ENCODE measurements at places on chromosomes 7 and 10.

DNA sequence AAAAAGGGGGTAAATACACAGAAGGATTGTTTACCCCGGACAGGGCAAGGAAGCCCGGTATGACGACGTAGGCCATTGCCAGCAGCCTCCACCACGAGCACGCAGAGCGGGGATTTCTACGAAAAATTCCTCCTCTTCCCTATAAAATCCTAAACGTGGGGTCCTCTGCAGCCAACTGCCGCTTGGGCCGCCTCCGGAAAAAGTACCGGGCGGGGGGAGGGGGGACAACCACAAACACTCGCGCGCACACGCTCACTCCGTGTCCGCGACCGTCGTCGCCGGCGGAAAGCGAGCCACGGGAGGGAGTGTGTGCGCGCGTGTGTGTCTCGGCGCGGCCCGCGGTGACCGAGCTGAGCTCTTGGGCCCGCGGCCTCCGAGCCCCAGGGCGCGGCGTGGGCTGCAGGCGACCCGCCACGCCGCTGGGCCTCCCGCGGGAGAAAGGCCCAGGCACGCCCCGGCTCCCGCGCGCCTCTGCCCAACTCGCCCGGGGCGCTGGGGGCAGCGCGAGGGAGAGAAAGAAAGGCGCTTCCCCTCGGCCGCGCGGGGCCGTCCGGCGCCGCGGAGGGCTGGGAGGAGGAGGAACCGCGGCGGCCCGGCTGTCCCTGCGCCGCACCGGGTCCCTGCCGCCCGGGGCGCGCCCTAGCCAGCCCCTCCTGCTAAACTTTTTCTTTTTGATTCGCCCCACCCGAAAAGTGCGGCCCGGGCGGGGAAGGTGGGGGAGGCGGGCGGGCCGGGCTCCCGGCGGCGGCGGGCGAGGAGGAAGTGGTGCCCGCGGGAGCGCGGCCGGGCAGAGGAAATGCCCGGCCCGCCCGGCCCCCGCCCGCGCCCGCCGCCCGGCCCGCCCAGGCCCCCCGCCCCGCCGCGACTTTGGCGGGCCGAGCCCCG is 1.5 kb downstream of the CTBP2 start:
- peak; percentile 58 for DNase-seq

DNA sequence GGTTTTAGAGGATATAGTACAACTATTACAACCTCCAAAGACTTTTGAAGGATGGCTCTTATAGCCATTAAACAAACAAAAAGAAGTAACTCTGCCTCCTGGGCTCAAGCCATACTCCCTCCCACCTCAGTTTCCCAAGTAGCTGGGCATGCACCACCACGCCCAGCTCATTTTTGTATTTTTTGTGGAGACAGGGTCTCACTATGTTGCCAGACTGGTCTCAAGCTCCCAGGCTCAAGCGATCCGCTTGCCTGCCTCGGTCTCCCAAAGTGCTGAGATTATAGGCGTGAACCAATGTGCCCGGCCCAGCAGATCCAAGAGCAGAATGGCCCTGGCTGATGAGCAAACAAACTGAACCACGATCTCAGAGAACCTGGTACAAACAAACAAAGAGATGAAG is 16.0 kb downstream of the NANOS1 start:
- no peak for DNase-seq

- DNase-seq = no peak
Measured at GRCh38 chr7:7276161-7276560, 93.8 kb downstream of the C1GALT1 start.

DNA sequence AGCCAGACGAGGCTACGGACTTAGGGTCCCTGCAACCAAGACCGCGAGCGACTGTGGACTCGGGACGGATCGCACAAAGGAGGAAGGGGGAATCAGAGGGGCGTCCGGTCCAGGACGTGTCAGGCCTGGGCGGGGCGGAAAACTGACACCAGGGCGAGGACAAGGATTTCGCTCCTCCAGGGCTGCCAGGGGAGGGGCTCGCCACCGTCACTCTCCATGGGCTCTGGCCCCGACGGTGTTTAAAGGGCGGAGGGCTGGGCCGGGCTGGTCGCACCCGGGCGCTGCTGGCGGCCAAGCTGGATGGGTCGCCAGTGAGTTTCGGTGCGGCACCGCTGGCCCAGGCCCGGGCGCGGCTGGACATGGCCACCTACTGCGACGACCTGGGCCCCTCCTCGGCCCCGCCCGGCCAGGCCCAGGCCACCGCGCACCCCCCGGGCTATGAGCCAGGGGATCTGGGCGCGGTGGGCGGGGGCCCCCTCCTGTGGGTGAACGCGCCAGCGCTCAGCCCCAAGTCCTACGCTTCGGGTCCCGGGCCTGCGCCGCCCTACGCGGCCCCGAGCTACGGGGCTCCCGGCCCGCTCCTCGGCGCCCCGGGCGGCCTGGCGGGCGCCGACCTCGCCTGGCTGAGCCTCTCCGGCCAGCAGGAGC is at the start of gene FOXI2:
TSS of gene FOXI2 (plus strand) at position 271 of the 648 bp plus-strand sequence. CDS start at position 360, 89 bp downstream.
- DNase-seq = no peak

- DNase-seq = no peak
Measured at GRCh38 chr10:44814929-44815328, 96.2 kb upstream of the TMEM72 start.

DNA sequence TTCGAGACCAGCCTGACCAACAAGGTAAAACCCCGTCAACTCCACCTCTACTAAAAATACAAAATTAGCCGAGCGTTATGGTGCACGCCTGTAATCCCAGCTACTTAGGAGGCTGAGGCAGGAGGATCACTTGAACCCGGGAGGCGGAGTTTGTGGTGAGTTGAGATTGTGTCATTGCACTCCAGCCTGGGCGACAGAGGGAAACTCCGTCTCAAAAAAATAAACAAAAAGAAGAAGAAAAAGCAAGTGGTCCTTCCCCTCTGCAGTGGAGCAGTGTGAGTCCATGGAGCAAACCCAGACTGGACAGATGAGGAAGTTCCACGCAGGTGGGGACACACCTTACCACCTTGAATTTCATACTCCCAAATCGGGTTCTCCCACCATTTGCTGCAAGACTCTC is 13.1 kb upstream of the SERPINE1 start:
- no peak for DNase-seq

- DNase-seq = no peak
Measured at GRCh38 chr10:31883397-31883796, 45.2 kb downstream of the ARHGAP12 start.

DNA sequence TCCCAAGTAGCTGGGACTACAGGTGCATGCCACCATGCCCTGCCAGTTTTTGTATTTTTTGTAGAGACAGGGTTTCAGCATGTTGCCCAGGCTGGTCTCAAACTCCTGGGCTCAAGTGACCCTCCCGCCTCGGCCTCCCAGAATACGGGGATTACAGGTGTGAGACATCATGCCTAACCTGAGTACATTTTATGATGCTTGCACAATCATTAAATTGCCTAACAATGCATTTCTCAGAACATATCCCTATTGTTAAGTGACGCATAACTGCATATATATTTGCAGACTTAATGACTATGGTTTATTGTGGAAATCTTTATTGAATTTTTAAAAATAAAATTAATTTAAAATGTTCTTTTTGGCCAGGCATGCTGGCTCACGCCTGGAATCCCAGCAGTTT is 30.7 kb downstream of the INA start:
- DNase-seq = no peak

- no peak for DNase-seq
Measured at GRCh38 chr7:148050492-148051158, 539.9 kb upstream of the C7orf33 start.

DNA sequence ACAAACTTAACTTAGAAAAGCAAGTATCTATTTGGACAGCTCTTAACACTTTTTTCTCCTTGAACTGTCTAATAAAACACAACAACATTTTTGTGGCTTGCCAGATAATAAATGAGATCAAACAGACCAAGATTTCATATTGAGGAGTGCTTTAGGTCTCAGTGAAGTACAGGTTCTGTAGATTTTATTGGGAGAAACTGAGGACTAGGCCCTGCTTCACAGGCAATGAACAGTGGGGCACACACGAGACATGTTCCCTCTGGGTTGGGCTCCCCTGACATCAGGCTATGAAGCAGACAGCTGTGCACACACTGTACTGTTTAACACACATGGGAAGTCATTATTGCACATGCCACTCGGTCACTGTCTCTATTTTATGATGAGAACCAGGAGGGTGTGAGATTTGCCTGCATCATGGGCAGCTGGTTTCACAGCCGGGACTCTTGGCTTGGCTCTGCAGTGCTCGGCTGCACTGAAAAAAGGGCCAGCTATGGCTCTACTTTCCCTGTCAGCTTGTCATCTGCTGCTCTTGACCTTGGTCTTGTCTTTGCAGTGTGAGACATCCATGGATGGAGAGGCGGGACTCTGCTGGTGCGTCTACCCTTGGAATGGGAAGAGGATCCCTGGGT is 4.2 kb downstream of the IGFBP1 start:
- DNase-seq = no peak

DNA sequence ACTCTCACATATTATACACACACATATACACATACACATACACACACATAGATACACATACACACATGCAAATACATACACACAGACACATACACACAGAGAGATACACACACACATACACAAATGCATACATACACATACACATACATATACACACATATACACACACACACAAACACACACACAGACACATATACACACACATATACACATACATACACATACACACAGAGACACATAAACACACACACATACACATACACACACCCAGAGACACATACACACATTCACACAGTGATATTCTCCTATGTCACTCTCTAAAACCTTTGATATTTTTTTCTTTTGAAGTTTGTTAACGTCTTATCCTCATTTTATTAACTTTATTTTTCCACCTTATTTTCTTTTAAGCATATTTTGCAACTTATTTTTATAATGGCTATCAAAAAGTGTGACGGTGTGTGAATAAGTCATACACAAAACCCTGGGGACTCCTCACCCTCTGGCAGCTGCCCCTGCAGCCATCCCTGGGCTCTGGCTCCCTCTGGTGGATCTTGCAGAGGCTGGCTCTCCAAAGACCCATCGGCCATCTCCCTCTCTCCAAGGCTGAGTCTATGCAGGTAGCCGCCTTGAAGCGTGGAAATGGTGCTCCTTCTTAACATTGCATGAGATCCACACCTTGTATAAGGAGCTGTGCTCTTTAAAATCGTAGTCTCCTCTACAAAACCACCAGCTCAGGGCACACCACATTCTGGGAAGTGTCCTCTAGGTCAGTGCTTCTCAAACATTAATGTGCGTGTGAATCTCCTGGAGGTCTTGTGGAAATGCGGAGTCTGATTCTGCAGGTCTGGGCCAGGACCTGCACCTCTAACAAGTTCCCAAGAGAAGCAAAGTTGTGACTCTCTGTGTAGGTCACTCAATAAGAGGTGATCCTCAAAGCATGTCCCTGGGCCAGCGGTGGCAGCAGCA is 4.1 kb upstream of the C10orf120 start:
- DNase-seq = peak; percentile 81

- DNase-seq = no peak
Measured at GRCh38 chr7:93910076-93910994, 4.0 kb downstream of the GNGT1 start.

GRCh38 chr10:124318076-124318475 is 100.6 kb downstream of the OAT start:
- no peak for DNase-seq

DNA sequence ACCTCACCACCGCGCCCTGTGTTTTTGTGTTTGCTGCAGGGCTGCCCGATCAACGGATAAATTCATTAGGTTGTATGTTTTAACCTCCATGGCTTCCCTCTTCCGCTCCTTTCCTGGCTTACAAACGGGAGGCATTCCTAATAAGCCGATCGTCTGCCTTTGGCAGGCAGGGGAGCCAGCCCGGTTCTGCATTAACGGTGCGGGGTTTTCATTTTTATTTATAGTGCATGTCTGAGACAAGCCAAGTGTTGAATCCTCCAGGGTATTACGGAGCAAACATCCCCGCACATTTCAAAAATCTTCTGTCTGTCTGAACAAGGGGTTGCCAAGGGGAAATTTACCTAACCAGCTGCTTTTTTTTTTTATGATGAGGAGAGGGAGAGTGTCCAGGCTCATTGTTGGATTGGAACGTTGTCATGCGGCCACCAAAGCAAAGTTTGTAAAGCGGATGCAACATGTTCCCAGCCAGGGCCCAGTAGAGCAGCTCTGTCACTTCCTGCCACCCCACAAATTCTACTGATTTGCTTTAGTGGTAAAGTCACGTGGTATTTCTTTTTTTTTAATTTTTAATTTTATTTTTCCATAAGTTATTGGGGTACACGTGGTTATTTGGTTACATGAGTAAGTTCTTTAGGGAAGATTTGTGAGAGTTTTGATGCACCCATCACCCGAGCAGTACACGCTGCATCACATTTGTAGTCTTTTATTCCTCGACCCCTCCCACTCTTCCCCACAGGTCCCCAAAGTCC is 92.3 kb upstream of the BAIAP2L1 start:
- no peak for DNase-seq

DNA sequence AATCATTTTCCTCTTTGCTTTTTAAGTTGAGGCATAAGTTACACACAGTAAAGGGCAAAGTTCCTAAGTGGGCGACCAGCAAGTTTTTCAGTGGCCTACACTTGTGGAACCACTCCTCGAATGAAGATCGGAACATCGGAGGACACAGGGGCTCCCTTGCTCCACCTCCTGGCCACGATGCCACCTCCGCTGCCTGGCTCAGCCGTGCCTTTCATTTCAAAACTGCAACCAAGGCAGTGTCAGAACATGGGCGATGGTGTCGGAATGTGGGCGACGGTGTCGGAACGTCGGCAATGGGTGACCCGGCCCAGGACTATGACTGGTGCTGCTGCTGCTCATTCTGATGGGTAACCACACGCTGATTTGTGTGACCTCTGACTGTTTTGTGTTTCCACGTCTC is 9.6 kb upstream of the VIPR2 start:
- no peak for DNase-seq

- DNase-seq = no peak
Measured at GRCh38 chr10:123996302-123996701, 97.1 kb downstream of the CHST15 start.

DNA sequence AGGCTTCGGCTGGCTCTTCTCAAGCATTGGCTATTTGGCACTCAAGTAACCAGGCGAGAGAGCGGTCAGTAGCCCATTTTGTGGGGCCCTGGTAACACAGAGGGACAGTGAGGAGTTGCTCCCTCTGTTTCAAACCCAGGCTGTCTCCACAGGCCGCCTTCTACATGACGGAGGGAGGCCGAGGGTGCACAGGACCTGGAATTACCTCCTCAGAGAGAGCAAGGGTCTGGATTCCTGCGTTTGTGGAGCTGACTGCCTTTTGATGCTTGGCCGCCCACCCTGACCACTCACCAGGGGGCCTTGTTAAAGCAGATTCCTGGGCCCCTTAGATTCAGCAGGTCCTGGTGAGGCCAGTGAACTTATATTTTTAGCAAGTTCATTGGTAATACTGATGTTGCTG is 12.3 kb downstream of the UPP1 start:
- no peak for DNase-seq

DNA sequence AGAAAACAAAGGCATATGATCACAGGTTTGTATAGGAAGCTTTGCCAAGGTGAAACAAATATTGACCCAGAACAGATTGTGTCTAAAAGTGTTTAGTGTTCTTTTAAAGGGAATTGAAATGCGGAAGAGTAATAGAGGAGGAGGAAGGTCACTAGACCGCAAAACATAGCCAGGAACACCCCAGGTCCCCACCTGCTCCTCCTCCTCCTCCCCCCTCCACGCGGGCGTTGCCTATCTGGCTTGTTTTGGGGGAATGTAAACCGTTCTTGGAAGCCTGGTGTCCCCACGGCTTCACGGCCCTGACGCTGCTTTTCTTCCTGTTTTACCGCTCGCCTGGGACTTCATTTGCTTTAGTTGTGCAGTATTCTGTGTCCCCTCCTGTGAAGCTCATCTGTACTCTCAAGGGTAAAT is 81.0 kb upstream of the PFKP start:
- no peak for DNase-seq
